Smooth muscle cell of the pulmonary artery (primary cell): ENCODE measurements at places on chromosomes 1 and 21. TPM values are rescaled to one million over a fixed set of nuclear protein-coding genes. Genes with fewer than 3 reads are reported as not detected.

Gene MAEL
- total RNA-seq: 0.07 TPM in 1 of 2 replicates, not detected in the other

Gene COPA
- total RNA-seq: 367 and 385 TPM in 2 replicates

Gene H6PD
- 31.3 and 45.3 TPM in 2 replicates for total RNA-seq

Gene SPRR5
- not detected in 2 replicates for total RNA-seq

Gene WDR47
- 20.7 and 22.1 TPM in 2 replicates for total RNA-seq

Gene HAO2
- not detected in 2 replicates for total RNA-seq

Gene BRINP2
- total RNA-seq: 0.07 TPM in 1 of 2 replicates, not detected in the other

Gene SLAMF9
- total RNA-seq: 0.26 and 0.59 TPM in 2 replicates

Gene ZNF683
- total RNA-seq: not detected in 2 replicates

Gene GPR153
- total RNA-seq: 11.3 and 11.5 TPM in 2 replicates

Gene NBPF20
- total RNA-seq: 4.8 and 10.0 TPM in 2 replicates

Gene SIPA1L2
- total RNA-seq: 5.0 and 6.9 TPM in 2 replicates

Gene PTPN22
- total RNA-seq: 0.91 and 4.7 TPM in 2 replicates

Gene SLC45A1
- total RNA-seq: 4.2 and 5.6 TPM in 2 replicates

Gene FTCD
- total RNA-seq: 0.56 and 0.65 TPM in 2 replicates

Gene CDC42BPA
- total RNA-seq: 47.7 and 62.3 TPM in 2 replicates

Gene PDC
- 0.07 TPM in 1 of 2 replicates, not detected in the other for total RNA-seq

Gene ZFP69
- total RNA-seq: 2.1 and 3.1 TPM in 2 replicates

Gene ZNF692
- total RNA-seq: 12.3 and 28.2 TPM in 2 replicates

Gene RNU1-4
- total RNA-seq: under 0.01 TPM in 2 replicates

Gene TGFBR3
- total RNA-seq: 13.6 and 18.4 TPM in 2 replicates

Gene LMX1A
- not detected in 2 replicates for total RNA-seq

Gene OR14K1
- total RNA-seq: not detected in 2 replicates

Gene C8B
- not detected in 2 replicates for total RNA-seq

Gene LRRC3
- total RNA-seq: 0.26 and 0.65 TPM in 2 replicates

Gene SNRNP40
- total RNA-seq: 62.0 and 69.6 TPM in 2 replicates

Gene PDZK1
- total RNA-seq: 0.23 and 0.33 TPM in 2 replicates

Gene SAMSN1
- total RNA-seq: 0.10 TPM in 1 of 2 replicates, not detected in the other

Gene EPHX1
- total RNA-seq: 46.1 and 73.5 TPM in 2 replicates

Gene WNT3A
- not detected in 2 replicates for total RNA-seq

Gene KRTAP13-2
- total RNA-seq: not detected in 2 replicates

Gene ETV3L
- not detected in 2 replicates for total RNA-seq

Gene NOS1AP
- total RNA-seq: 0.20 TPM in 1 of 2 replicates, not detected in the other

Gene L1TD1
- total RNA-seq: 0.13 TPM in 1 of 2 replicates, not detected in the other

Gene CEPT1
- total RNA-seq: 35.5 and 48.4 TPM in 2 replicates

Gene PCAT6
- total RNA-seq: 0.85 and 1.7 TPM in 2 replicates
